ENCODE measurements at places on chromosomes 6 and 20.

GRCh38 chr20:22490287-22491193 is 93.8 kb downstream of the FOXA2 start:
- no peak for DNase-seq

DNA sequence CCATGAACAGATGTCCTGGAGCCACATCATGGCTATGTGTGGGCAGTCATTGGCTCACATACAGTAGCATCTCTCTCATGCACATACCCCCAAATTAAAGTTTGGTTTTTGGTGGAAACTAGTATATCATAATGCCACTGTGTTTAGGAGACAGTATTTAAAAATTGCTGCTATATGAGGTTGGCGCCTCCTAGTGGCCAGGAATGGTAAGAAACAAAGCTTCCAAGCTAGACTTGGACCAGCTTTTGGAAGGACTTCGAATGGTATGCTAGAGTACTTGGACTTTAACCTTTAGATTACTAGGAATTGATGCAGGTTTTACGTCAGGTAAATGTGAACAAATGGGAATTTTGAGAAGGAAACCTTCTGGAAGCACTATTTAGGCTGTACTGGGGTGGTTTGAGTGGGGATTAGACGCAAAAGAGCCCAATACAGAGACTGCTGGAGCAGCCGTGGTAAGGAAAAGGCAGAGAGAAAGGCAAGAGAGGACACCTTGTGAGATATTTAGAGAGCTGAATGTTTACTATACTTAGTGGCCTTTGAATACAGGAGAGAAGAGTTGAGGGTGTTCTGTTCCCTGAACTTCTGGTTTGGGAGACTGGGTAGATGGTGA is 23.8 kb downstream of the PRSS35 start:
- DNase-seq = peak; percentile 44

DNA sequence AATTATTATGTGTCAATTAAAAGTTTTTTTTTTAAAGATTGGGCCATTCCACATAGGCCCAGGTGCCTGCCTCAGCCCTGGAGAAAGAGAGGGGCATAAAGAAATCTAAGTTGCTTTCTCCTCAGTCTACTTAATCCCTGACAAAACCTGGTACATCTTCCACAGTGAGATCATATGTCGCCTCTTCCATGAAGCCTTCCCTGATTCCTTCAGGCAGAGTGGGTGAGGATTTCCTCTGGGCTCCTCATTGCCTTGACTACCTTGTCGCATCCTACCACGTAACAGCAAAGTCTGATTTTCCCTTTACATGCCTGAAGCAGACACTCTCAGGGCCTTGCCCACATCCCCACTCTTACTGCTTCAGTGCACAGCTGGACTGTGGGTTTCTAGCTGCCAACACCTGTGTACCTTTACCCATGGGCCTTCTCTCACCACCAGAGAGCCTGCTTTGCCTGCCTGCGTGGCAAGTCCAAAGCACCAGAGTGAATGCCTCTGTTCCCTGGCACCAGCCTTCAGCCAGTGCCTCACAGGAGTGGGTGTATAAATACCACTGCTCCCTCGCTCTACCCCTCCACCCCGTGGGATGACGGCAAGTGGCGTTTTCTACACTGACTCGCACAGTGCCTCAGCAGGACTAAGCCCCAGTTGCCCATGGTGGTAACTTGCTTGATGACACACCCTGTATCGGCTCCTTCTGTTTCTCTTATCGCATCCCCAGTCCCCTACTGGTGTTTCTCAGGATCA is 68.0 kb downstream of the EYA2 start:
- DNase-seq = no peak

DNA sequence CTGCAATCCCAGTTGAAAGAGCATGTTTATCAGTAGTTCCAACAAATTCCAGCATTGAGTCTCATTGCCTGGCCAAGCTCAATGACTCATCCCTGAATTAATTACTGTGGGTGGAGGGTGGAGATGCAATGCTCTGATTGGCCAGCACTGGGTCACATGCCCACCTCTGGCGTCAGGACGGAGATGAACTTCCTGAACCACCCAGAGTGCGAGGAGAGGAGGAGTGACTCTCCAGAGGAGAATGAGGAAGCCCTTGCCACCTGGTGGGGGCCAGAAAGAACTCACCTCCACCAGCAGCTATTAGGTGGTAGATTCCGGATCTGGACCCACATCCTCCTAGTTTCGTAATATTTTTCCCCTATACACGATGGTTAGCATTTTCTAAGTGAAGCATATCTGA is 283.9 kb downstream of the TBC1D7 start:
- DNase-seq = no peak

DNA sequence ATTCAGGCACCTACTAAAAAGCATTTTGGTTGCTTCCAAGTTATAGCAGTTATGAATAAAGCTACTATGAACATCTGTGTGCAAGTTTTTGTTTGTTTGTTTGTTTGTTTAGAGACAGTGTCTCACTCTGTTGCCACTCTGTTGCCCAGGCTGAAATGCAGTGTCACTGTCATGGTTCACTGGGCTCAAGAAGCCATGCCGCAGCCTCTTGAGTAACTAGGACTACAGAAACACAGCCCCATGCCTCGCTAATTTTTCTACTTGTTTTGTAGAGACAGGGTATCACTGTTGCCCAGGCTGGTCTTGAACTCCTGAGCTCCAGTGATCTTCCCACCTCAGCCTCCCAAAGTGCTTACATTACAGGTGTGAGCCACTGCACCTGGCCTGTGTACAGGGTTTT is 795.9 kb downstream of the EPHA7 start:
- DNase-seq = no peak

GRCh38 chr6:79408256-79408974 is 128.8 kb downstream of the LCA5 start:
- no peak for DNase-seq
